ENCODE measurements at places on chromosomes 2 and 18. TPM values are rescaled to one million over a fixed set of nuclear protein-coding genes. Genes with fewer than 3 reads are reported as not detected.

PLEK gene
- 23.0 TPM for total RNA-seq

EFEMP1 gene
- not detected for total RNA-seq

DNA sequence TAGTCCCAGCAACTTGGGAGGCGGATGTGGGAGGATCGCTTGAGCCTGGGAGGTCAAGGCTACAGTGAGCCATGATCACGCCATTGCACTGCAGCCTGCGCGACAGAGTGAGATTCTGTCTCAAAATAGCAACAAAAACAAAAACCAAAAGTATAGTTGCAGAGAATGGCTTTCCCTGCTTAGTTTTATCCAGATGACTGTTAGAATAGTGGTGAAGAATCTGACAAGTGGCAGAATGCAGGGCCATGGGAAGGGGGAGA, 53.8 kb downstream of the NEDD4L start:
- no peaks in the 10 kb centered on the region for H3K36me3 ChIP-seq
- no peaks in the 10 kb centered on the region for H3K27me3 ChIP-seq
- no peaks in the 10 kb centered on the region for H3K4me1 ChIP-seq
- H3K4me3 ChIP-seq, result no peak overlapping the region

GRCh38 chr2:236795861-236796219, 226.2 kb downstream of the ACKR3 start:
- no peak for DNase-seq
- no peak overlapping the region for H3K4me3 ChIP-seq
- H3K27me3 ChIP-seq, result no peaks in the 10 kb centered on the region

STEAP3 gene
- 0.22 TPM for total RNA-seq

DNA sequence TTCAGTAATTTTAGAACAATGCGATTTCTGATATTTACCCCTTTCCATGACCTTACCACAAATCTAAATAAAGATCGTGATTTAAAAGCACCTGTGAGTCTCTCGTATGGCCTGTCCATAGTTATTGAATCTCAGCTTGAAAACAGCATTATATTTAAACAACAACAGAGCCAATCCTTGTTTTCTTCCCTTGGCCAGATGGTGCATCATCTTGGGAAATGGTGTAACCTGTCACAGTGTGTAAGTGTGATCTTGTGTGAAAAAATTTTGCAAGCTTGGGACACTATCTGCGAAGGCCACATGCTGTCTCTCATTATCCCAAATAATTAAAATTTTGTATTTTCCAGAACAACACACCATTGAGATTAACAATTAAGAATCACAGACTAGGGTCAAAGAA, 262.7 kb upstream of the SPHKAP start:
- H3K27ac ChIP-seq, result no peak overlapping the region
- no peaks in the 10 kb centered on the region for H3K36me3 ChIP-seq
- H3K27me3 ChIP-seq, result no peaks in the 10 kb centered on the region
- no peak for DNase-seq

NGEF gene
- total RNA-seq, result 0.38 TPM

IL18R1 gene
- 17.6 TPM for total RNA-seq

- no peak overlapping the region for H3K27ac ChIP-seq
- no peaks in the 10 kb centered on the region for H3K27me3 ChIP-seq
- no peaks in the 10 kb centered on the region for H3K36me3 ChIP-seq
- H3K4me3 ChIP-seq, result no peak overlapping the region
Measured at GRCh38 chr2:190678444-190679162, 29.7 kb downstream of the NAB1 start.

DNA sequence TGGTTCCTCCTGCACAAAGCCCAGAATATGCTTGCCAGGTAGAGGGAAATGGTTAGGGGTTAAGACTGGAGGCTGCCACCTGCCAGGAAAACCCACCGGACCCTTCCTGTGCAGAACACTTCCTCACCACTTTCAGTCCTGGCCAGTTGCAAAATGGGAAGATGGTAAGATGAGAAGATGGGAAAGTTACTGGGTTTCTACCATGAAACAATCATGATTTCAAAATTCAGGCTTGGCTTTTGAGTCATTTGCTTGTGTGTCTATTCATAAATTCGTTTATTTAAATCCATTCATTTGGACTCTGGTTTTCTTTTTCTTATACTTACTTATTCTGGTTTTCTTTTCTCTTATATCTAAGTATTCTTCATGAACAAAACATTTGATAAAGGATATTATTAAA, 7.2 kb downstream of the BMP10 start:
- no peak overlapping the region for H3K4me3 ChIP-seq
- H3K36me3 ChIP-seq, result no peaks in the 10 kb centered on the region
- H3K27me3 ChIP-seq, result no peaks in the 10 kb centered on the region
- H3K27ac ChIP-seq, result no peak overlapping the region
- H3K4me1 ChIP-seq, result no peaks in the 10 kb centered on the region
- no peak for DNase-seq

TUBB8B gene
- not detected for total RNA-seq

LYPD6 gene
- total RNA-seq, result not detected

TMEM198 gene
- total RNA-seq, result 5.2 TPM

- no peaks in the 10 kb centered on the region for H3K4me1 ChIP-seq
- no peak for DNase-seq
- no peaks in the 10 kb centered on the region for H3K27me3 ChIP-seq
- no peak overlapping the region for H3K27ac ChIP-seq
Measured at GRCh38 chr2:224407241-224407701, 5.4 kb upstream of the FAM124B start.

GRCh38 chr2:198596985-198597384, 792.6 kb downstream of the PLCL1 start:
- no peak overlapping the region for H3K27ac ChIP-seq
- DNase-seq, result no peak
- H3K4me3 ChIP-seq, result no peak overlapping the region
- no peaks in the 10 kb centered on the region for H3K36me3 ChIP-seq
- no peaks in the 10 kb centered on the region for H3K4me1 ChIP-seq

DNA sequence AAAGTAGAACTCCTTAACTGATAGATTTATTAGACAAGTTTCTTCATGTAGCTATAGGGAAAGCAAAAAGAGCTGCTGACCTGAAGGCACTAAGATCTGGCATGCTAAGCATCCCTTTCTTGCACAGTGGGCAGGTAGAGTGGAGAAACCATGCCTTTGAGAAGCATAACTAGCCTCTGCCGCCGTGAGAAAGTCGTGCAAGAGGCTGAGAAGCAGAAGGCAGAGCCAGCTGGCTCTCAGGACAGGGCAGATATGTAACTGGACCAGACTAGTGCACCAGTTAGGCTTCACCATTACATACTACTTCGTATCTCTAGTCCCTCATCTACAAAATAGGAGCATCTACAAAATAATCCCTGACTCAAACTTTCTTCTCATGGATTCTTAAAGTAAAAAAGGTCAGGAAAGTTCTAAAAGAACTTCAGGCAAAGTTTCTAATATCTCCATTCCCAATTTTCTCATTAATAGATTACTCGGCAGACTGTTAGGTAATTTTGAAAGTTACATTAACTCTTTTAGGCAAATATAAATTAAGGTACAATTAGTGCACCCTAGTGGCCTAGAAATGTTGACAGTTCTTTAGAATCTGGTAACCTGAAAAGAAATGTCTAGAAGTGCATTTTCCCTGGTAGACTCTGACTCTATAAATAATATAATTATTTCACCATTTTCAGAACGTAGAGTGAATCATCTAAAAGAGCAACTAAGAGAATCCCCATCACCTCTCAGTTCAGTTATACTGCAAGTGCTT, 10.3 kb downstream of the ERBB4 start:
- no peaks in the 10 kb centered on the region for H3K36me3 ChIP-seq
- no peak overlapping the region for H3K27ac ChIP-seq
- no peak for DNase-seq
- H3K4me3 ChIP-seq, result no peak overlapping the region
- no peaks in the 10 kb centered on the region for H3K4me1 ChIP-seq

RANBP2 gene
- total RNA-seq, result 83.4 TPM

DNA sequence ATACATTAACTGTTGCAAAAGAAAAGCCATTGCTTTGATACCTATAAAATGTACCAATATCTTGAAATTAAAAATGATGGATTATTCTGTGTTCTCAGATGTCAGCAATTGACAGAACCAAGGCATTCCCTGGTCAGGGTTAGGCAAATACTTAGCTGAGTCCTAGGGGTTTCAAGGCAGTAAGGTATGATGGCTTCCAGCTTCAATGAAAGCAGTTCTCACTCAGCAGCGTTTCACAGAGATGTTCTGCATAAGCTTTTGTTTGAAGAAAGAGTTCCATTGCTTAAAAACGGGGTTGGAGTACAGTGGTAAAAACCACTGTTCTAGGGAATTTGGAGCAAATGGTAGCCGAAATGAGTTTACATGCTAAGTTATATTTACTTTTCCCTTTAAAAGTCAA, 17.0 kb upstream of the KANSL1L start:
- no peak for DNase-seq
- no peak overlapping the region for H3K4me3 ChIP-seq
- H3K27ac ChIP-seq, result no peak overlapping the region
- H3K4me1 ChIP-seq, result no peaks in the 10 kb centered on the region
- no peaks in the 10 kb centered on the region for H3K27me3 ChIP-seq
- no peaks in the 10 kb centered on the region for H3K36me3 ChIP-seq

DNA sequence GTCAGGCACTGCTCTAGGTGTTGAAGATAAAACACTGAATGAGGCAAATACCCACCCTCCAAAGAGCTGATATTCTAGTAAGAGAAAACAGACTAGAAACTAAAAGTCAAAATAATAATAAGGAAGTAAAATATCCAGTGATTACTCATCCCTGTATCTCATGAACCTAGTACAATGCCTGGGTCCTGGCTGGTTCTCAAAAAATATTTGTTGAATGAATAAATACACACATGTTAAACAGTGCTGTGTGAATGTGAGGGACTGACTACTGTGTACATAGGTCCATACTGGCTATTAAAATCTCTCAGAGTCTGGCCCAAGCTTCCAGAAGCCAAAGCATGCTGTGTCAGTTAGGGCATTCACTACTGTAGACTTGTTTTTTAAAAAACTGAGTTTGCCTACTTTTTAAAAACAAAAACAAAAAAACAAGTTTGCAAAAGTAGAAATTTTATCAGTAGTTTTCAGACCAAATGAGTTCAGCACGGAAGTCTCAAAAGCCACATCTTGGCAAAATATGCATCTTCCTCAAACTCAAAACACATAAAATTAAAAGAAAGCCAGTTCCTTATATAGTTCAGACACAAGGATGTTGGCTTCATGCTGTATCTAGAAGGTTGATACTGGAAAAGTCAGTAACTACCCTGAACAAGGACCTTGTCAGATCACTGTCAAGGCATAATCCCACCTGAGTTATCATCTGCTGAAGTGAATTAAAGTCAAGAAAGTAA, 136.2 kb downstream of the THADA start:
- no peak overlapping the region for H3K27ac ChIP-seq
- DNase-seq, result no peak
- H3K4me1 ChIP-seq, result no peaks in the 10 kb centered on the region
- H3K4me3 ChIP-seq, result no peak overlapping the region
- H3K27me3 ChIP-seq, result no peaks in the 10 kb centered on the region

GRCh38 chr2:199303728-199304177, 154.0 kb downstream of the SATB2 start:
- no peak for DNase-seq
- no peaks in the 10 kb centered on the region for H3K4me1 ChIP-seq
- H3K36me3 ChIP-seq, result no peaks in the 10 kb centered on the region
- no peak overlapping the region for H3K27ac ChIP-seq
- H3K4me3 ChIP-seq, result no peak overlapping the region

KIDINS220 gene
- total RNA-seq, result 33.1 TPM

GRCh38 chr2:240595381-240596079, 9.0 kb downstream of the CAPN10 start:
- H3K27ac ChIP-seq, result no peak overlapping the region
- no peaks in the 10 kb centered on the region for H3K27me3 ChIP-seq
- H3K36me3 ChIP-seq, result peaks cover 9% of the 10 kb centered on the region
- H3K4me3 ChIP-seq, result no peak overlapping the region

DNA sequence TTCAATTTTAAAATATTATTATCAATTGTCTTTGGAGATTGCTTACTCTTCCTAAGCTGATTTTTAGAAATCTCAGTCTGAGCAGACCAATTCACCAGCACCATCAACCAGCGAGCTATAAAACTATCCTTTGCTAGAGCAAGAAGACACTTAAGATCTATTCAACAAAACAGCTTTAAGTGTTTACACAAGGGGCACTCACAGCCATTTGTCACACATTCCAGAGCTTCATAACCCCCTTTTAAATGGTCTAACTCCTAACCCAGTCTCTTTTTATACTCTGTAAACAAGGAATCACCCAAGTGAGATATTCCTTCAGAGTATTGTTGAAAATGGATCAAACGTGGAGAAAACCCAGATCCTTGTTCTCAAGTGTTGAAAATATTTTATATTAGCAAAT, 1294.1 kb upstream of the CHAC2 start:
- H3K27ac ChIP-seq, result no peak overlapping the region
- no peak overlapping the region for H3K4me3 ChIP-seq

DNA sequence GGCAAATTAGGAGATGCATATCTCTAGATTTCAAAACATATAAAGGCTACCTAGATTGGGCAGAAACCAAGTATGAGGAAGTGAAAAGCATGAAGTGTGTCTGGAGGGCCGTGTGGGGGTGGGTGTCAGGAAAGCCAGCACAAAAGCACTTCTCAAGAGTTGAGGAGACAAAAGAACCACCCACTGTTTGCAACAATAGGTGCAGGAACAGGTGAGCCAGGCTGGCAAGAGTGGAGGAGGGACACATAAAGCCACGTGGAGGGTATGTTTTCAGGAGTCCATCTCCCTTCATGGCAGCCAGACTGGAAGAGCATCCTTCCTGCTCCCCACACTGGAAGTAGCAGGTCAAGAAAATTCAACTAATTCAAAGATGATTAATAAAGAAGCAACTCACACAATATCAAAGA, 96.4 kb downstream of the CERS6 start:
- H3K4me1 ChIP-seq, result peaks cover 20% of the 10 kb centered on the region
- H3K27me3 ChIP-seq, result no peaks in the 10 kb centered on the region
- no peak for DNase-seq
- H3K36me3 ChIP-seq, result no peaks in the 10 kb centered on the region

HOXD11 gene
- total RNA-seq, result not detected

DNA sequence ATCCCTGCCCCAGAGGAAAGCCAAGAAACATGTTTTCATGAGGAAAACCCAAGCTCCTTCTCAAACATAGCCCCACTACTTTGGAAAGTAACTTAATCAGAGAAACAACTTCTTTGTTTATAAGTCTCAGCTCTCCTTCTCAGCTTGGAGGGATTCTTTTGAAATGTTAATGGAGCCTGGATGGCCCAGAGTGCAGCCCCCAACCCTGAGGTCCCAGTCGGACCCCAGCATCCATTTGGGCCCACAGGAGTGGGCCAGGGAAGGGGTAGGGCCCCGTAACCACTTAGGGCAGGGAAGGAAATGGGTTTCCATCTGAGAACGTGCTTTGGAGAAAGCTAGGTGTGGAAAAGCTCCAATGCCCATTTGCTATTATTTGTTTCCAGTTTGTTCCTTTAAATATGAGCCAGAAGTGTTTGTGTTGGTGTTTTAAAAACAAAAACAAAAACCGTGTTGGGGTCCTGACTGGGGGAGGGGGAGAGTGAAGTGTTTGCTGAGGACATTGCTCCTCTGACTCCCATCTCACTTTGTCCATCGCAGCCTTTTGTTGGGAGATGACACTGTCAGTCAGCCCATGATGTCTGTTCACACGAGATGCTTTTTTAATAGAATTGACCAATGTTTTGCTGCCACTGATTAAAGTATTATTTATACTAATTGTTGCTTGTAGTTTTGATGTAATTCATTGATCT, 1.6 kb upstream of the HOXD3 start:
- no peak overlapping the region for H3K4me3 ChIP-seq
- no peaks in the 10 kb centered on the region for H3K36me3 ChIP-seq
- DNase-seq, result no peak
- peaks cover 66% of the 10 kb centered on the region for H3K27me3 ChIP-seq

SGPP2 gene
- 6.5 TPM for total RNA-seq

- H3K36me3 ChIP-seq, result no peaks in the 10 kb centered on the region
- H3K27me3 ChIP-seq, result peaks cover 14% of the 10 kb centered on the region
- DNase-seq, result no peak
- H3K27ac ChIP-seq, result no peak overlapping the region
Measured at GRCh38 chr18:8711736-8712135, 6.4 kb downstream of the MTCL1 start.

- H3K4me1 ChIP-seq, result peaks cover 30% of the 10 kb centered on the region
- peak overlapping the region; percentile 96 for H3K27ac ChIP-seq
- no peaks in the 10 kb centered on the region for H3K27me3 ChIP-seq
- peaks cover 15% of the 10 kb centered on the region for H3K36me3 ChIP-seq
Measured at GRCh38 chr2:97661927-97662326, 1.9 kb downstream of the ACTR1B start.
